ENCODE measurements at places on chromosomes 2 and 18.

GRCh38 chr2:146135245-146135644 is 1615.3 kb upstream of the ZEB2 start:
- DNase-seq, result no peak

GRCh38 chr2:112065486-112065885 is 10.4 kb downstream of the TMEM87B start:
- no peak for DNase-seq

GRCh38 chr2:9430316-9431293 is 7.2 kb downstream of the CPSF3 start:
- no peak for DNase-seq

DNA sequence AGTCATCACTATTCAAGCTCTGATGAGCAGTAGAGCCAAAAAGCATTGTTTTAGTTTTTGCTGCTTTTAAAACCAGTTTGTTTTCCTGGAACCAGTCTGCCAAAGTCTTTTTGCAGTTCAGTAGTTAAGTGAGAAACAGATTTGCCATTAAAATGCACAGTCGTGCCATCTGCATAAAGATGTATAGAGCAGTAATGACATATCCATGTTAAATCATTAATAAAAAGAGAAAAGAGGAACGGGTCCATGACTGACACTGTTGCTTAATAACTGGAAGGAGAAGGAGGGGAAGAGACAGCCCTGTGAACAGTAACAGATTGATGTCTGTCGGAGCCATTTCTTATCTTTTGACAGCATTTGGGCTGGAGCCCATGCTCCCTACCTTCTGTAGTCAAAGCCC is 704.6 kb downstream of the SATB2 start:
- DNase-seq, result no peak

Measured in stimulated activated CD8-positive, alpha-beta memory T cell treated with anti-CD3 and anti-CD28 coated beads, Interleukin-2, amount 100 ng/mL, for 1 hour (primary cell).